NCI-H1105 treated with DMSO at 0.1 percent for 48 hours (cell line): ENCODE measurements at places on chromosomes 16 and 17.

DNA sequence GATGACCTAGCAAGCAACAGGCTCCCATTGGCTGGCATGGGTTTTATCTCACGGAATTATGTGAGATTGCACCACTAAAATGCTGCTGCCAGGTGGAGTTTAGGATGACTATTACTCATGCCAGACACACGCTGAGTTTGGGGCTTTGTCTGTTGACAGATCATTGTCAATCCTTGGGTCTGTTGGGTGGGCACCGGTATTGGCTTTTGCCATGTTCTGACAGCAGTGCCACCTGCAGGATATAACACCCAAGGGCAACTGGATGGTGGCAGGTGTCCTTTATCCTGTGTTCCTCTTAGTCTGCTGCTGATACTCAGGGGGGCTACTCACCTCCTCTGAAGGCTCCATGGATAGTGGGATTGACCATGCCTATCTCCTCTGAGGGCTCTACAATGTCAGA, 221.6 kb upstream of the DYNLRB2 start:
- DNase-seq = no peak

DNA sequence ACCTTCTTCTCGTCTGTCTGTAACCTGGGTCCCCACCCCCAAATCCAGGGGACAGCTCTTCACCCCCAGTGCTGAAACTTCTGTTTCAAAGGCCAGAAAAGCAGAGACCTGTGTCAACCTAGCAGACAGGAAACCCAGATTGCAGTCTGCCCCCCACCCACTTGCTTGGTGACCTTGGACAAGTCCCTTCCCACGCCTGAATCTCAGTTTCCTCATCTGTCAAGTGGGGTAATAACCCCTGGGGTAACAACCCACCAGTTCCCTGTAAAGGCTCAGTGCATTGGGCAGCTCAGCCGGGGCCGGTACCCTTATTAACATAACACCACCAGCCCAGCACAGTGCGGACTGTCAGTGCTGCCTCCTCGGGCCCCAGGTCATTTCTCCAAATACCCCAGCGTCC, 1.3 kb downstream of the STX1B start:
- DNase-seq = no peak

DNA sequence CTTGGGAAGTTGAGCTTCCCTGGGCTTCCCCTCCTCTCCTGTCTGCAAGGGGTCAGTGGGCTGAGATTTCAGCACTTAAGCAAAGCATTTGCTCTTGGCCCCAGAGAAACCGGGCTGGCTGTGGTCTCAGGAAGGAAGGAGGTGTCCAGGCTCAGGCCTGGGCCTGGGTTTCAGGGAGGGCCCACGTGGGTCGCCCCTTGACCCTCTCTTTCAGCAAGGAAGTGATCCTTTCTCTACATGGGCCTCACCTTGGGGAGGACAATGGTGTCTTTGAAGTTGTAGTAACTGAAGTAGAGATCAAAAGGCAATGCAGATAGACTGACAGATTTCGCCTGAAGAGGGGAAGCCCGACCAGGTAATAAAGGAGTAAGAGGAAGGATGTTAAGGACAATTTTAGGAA, 2.7 kb downstream of the NOD2 start:
- no peak for DNase-seq

- no peak for DNase-seq
Measured at GRCh38 chr16:51876601-51876875, 670.4 kb downstream of the TOX3 start.

DNA sequence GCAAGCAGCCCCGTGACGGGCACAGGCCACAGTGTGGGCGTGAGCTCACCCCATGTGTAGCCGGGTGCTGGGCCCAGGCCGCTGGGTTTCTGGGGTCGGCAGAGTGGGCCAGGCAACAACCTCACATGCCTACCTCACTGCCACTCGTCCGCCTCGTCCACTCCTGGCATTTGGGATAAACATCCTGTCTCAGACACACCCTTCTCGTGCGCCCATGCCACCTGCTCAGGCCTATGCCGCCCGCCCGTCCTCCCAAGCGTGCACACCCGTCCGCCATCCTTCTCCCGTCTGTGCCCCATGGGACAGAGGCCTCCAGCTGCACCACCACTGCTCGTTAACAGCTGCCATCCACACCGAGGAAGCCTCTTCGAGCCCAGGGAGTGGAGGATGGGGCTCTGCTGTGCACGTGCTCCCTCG, 64.3 kb downstream of the KLHDC4 start:
- DNase-seq = no peak

DNA sequence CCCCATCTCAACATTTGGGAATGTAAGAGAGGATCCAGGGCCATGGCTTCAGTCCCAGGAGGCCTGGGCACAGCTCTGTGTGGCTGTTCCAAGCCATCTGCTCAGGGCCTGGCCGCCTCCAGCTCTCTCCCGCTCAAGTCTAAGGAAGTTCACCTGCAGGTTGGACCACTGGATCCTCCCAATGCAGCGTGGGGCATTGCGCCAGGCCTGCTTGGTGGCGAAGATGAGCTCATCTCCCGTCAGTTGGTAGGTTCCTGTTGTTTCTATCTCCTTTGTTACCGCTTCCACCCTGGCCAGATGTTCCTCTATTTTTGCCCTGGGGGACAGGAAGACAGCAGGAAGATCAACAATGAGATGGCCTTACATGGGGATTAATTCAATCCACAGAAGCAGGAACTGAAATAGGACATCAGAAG, 17.5 kb downstream of the NOS2 start:
- DNase-seq = no peak

DNA sequence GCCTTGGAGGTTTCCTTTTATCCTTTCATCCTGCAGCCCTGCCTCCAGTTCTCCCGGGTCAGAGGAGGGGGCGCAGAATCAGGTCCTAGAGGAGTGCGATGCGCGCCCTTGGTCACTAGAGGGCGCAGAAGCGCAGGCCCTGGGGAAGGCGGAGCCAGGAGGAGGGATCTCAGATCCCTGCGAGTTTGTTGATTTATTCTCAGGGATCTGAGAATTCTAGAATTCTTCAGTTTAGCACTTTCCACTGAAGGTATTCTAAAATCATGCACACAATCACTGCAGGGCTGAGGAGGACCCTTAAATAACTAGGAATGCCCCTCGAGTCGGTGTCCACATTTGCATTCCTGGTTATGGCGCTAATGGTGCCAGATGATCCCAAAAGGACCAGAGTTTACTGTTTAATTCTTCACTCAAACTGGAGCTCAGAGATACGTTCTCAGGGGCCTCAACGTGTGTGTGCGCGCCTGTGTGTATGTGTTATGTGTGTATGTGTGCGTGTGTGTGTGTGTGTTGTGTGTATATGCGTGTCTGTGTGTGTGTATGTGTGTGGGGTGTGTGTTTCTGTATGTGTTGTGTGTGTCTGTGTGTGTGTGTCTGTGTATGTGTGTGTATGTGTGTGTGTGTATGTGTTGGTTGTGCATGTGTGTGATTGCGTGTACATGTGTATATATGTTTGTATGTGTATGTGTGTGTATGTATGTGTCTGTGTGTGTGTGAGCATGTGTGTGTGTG, 6.9 kb upstream of the ELAC2 start:
- peak; percentile 62 for DNase-seq

- DNase-seq = no peak
Measured at GRCh38 chr16:84839054-84839453, 19.3 kb downstream of the CRISPLD2 start.

DNA sequence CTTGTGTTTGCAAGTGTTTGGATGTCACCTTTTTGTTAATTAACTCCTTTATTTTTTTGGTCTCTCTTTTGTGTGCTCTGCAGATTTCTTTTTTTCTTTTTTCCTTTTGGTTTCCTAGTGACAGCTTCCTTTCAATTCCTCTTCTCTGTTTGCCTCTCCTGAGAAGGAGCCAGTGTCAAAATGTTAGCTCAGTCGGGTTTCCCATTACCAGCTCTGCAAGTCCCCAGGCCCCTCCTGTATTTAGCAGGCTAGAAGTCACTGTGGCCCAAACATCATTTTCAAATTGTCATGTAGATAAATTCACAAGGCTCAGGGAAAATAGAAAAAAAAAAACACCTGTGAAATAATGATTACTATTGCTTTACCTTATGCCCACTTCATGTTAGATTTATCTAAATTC, 1621.6 kb downstream of the CDH8 start:
- DNase-seq = no peak

DNA sequence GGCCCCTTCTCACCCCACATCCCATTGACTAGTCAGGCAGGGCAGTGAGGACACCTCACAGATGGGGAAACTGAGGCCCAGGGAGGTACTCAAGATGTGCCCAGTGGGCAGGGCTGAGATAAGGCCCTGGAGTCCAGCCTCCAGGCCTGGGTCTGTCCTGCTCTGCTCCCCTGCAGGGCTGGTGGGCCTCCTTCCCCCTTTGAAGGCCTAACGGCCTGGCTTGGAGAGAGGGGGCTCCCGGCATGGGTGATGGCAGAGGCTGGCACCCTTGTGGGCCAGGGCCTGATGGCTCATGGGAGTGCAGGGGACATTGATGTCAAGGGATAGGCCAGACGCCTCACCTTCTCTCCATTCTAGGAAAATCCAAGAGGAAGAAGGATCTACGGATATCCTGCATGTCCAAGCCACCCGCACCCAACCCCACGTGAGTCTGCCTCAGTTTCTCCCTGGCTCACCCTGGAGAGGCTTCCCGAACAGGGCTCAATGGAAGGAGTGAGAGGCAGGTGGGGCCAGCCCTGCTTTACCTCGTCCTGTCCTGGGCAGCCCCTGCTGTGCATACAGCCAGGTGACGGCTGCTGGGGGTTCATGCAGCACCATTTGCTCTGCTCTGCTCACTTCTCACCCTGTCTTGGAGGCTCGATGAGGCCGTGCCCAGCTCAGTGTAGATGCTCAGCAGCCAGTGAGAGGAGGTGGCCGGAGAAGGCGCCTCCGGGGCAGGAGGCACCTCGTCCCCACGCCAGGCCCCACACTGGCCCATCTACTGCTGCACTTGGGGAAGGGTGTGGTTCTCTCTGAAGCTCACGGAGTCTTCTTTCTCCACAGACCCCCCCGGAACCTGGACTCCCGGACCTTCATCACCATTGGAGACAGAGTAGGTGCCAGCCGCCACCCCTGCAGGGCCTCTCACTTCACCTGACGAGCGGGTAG, 13.8 kb downstream of the MAP2K3 start:
- no peak for DNase-seq

GRCh38 chr16:19330841-19331397, 45.4 kb downstream of the CLEC19A start:
- no peak for DNase-seq

DNA sequence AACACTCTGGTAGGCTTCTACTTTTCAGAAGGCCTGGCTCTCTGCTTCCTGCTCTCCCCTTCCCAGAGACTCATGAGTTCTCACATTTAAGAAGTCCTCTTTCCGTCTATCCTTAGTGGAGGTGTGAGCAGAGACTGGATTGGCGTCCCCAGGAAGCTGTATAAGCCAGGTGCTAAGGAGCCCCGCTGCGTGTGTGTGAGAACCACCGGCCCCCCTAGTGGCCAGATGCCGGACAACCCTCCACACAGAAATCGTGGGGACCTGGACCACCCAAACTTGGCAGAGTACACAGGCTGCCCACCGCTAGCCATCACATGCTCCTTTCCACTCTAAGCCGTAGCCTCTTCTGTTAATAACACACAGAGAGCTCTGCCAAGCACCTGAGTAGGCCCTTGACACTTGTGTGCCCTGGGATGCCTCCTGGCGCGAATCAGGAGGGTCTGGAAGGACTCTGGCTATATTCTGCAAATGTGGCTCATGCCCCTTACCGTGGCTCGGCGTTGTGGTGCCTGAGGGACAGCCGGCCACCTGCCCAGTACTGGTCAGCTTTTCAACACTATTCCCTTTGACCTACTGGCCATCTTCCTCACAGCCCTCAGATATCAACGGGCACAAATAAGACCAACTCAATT, 13.9 kb downstream of the CYB5D2 start:
- no peak for DNase-seq

DNA sequence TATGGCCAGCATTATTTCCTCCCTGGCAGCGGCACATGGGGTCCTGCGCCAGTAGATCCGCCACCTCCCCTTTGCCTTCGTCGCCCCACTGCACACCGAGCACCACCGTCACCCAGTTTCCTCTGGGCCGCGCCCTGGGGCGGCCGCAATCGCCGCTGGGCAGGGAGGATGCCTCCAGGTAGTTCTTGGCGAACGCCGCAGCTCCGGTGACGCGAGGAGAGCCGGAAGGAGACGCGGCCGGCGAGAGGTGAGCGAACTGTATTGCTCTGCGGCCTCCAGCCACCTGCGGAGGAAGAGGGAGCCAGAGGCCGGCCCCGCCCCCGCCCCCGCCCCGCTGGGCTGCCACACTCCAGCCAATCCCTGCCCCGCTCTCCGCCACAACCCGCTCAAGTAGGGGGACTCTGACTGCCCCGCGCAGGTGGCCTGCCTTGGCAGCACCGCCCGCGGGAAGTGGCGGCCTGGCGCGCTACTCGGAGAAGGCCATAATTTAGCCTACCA, 11.8 kb upstream of the SLFN13 start:
- DNase-seq = no peak
